ENCODE measurements at places on chromosomes 3 and 15. TPM values are rescaled to one million over a fixed set of nuclear protein-coding genes. Genes with fewer than 3 reads are reported as not detected.

The FAM219B gene
- 91.4 TPM for total RNA-seq

- DNase-seq = no peak
Measured at GRCh38 chr3:155018621-155019330, 61.3 kb upstream of the MME start.

- no peak for DNase-seq
Measured at GRCh38 chr15:80558631-80559319, 136.3 kb upstream of the ABHD17C start.

GRCh38 chr15:86608461-86609205, 529.0 kb downstream of the AGBL1 start:
- no peak for DNase-seq

DNA sequence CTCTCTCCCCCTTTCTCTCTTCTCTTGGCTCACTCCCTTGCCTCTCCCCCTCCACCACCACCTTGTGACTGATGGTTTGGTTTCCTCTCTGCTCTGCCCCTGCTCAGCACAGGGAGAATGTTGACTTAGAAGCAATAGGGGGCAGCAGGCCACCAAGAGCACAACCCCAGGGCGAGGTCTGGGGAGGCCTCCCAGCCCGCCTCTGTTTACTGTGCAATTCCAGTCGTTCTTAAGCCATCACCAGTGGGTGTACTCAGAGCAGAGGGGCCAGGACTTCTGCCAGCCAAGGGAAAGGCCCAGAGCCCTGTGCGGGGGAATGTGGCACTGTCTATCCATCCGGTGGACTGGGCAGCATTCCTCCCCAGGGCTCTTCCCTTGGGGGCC, 5.7 kb upstream of the APEH start:
- no peak for DNase-seq

- no peak for DNase-seq
Measured at GRCh38 chr3:71874618-71875017, 89.7 kb upstream of the PROK2 start.

GRCh38 chr3:38015485-38015884, 14.0 kb downstream of the PLCD1 start:
- no peak for DNase-seq

The SCN5A gene
- total RNA-seq = 0.58 TPM

DNA sequence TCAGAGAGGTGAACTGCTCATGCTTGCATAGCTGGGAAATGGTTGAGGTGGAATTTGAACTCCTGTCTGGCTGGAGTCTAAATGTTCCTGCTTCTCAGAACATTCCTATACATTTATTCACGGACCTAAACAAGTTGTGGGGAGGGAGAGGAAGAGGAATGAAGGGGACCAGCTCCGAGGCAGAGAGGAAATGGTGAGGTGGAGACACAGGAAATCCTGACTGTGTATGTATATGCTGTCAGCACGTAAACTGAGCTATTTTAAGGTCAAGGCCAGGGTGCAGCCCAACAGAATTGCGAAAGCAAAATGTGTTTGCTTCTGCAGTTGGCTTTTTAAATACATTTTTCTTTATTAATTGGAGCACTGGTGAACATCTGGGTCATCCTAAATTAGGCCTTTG, 74.1 kb upstream of the POMGNT2 start:
- DNase-seq = no peak

DNA sequence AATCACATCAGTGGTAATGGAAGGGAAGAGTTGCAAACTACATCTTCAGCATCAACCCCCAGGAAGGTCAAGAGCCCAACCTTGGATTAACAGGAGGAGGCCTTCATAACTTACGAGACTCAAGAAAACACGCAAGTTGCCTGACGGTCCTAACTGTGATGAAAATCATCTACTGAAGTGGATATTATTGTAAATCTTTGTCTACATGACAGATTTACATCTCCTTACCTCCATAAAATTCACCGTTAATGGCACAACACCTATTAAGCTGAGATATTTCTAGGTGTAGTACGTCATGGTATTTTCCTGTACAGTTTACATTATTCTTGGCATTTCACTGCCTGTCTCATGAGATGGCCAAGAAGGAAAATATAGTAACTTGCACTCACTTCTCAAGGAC, 332.0 kb downstream of the NSUN3 start:
- DNase-seq = no peak

DNA sequence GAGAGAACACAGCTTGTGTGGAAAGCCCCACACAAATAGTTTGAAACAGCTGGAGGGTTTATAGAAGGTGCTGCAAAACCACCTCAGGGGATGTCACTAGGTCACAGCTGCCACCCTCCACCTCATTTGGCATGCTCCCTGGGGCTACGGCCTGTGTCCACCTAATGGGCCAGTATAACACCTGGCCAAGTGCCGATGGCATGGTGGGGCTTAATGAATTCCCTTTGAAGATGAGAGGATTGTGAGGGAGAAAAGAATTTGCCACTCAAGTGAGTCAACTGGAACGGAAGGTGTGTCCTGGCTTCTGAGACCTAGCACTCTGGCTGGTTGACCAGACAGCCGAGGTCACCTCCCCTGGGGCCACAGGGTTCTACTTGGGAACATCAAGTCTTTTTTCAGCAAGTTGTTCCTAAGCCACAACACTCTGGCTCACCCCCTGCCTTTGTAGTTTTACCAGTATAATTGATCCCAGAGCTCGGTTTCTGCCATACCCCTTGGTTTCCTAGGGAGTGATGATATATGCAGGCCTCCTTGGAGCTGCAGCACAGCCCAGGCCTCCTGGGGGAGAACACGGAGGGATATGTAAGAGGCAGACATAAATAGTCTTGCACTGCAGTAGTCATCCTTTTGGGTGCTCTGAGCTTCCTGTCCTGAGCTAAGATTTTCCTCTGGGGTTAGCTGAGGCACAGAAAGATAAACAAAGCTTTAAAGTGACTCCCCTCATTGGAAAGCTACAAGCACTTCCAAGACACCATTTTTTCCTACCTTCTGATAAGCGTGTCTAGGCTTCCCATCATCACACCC, 178.2 kb upstream of the LPP start:
- no peak for DNase-seq

The SPINK8 gene
- not detected for total RNA-seq

- DNase-seq = no peak
Measured at GRCh38 chr15:61880084-61880483, 180.2 kb downstream of the VPS13C start.

- DNase-seq = no peak
Measured at GRCh38 chr3:52570076-52570475, 33.7 kb downstream of the UQCC5 start.

DNA sequence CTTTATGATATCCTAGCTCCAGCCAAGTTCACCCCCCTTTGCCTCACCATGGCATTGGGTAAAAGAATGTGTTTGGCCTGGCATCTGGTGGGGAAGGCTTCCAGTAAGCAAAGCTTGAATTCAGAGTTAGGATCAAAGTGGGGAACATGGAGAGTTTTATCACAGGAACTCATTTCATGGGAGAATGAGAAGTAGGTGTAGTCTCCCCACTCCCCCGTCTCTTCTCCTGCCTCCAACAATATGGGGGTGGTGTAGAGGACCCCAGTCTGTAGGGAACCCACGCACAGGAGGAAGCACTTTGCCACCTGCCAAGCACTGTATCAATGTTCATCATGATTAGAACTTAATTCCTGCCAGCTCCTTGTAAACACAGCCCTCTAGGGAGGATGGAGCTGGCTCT, 200.5 kb downstream of the UACA start:
- peak; percentile 41 for DNase-seq
